Natural killer cell (primary cell): ENCODE measurements at places on chromosomes 11 and 22. TPM values are rescaled to one million over a fixed set of nuclear protein-coding genes. Genes with fewer than 3 reads are reported as not detected.
A peak's percentile ranks its signal among the peaks of the same experiment; 100 is the strongest.

- H3K4me1 ChIP-seq: no peaks in the 10 kb centered on the region
- no peaks in the 10 kb centered on the region for H3K27me3 ChIP-seq
- no peaks in the 10 kb centered on the region for H3K36me3 ChIP-seq
- no peak overlapping the region for H3K27ac ChIP-seq
- H3K4me3 ChIP-seq: no peak overlapping the region
- no peak for DNase-seq
These were observed 2.8 kb downstream of the SLC22A8 start for GRCh38 chr11:63012839-63013238.

GRCh38 chr11:122193457-122193856 is 77.4 kb upstream of the BLID start:
- no peak overlapping the region for H3K4me3 ChIP-seq
- H3K4me1 ChIP-seq: no peaks in the 10 kb centered on the region
- H3K36me3 ChIP-seq: no peaks in the 10 kb centered on the region

DNA sequence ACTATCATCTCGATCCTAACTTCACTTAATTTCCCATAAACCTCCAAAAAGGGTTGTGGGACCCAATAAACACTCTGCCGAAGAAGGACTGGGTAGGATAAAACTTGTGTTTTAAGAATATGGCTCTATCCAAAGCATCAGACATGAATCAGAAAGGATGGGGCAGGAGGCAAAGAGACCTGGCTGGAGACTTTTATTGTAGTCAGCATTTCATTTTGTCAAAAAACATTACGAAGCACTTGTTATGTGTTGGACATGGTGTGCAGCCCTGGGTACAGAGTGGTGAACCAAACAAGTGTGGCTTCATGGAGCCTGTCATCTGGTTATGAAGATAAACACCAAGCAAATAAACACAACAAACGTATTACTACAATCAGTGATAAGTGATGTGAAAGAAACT is 17.3 kb downstream of the IL10RA start:
- peaks cover 99% of the 10 kb centered on the region for H3K4me1 ChIP-seq
- H3K27ac ChIP-seq: peak overlapping the region; percentile 75
- DNase-seq: no peak
- H3K27me3 ChIP-seq: no peaks in the 10 kb centered on the region

GRCh38 chr11:69915501-69916250 is 96.5 kb upstream of the FGF3 start:
- no peak overlapping the region for H3K4me3 ChIP-seq
- H3K36me3 ChIP-seq: no peaks in the 10 kb centered on the region
- peaks cover 2% of the 10 kb centered on the region for H3K27me3 ChIP-seq
- H3K27ac ChIP-seq: no peak overlapping the region
- DNase-seq: no peak
- H3K4me1 ChIP-seq: no peaks in the 10 kb centered on the region

DNA sequence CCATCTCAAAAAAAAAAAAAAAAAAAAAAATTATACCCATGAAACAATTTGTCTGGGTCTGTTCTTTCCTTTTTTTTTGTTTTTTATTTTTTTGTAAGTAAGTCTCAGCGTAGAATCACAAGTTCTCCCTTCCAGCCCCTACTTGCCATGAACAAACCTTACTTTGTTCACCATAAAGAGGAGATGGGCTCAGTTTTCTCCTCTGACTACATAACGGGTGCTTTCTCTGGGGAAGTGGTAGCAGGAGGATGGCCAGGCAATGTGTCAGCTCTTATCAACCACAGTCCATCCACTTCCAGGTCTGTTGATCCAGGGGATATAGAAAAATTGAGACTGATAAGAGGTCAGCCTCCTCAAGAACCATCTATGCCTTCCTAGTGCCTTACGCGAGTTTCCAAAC is 11.0 kb downstream of the ASCC2 start:
- no peaks in the 10 kb centered on the region for H3K27me3 ChIP-seq
- H3K27ac ChIP-seq: no peak overlapping the region
- peaks cover 54% of the 10 kb centered on the region for H3K36me3 ChIP-seq

GRCh38 chr22:49753961-49754695 is 73.5 kb downstream of the BRD1 start:
- H3K4me1 ChIP-seq: no peaks in the 10 kb centered on the region
- H3K36me3 ChIP-seq: no peaks in the 10 kb centered on the region
- no peaks in the 10 kb centered on the region for H3K27me3 ChIP-seq
- H3K4me3 ChIP-seq: no peak overlapping the region
- no peak for DNase-seq
- no peak overlapping the region for H3K27ac ChIP-seq

- no peaks in the 10 kb centered on the region for H3K4me1 ChIP-seq
- H3K27ac ChIP-seq: no peak overlapping the region
- H3K4me3 ChIP-seq: no peak overlapping the region
- H3K27me3 ChIP-seq: no peaks in the 10 kb centered on the region
- H3K36me3 ChIP-seq: no peaks in the 10 kb centered on the region
These were observed 21.7 kb upstream of the SLN start for GRCh38 chr11:107733518-107733917.

DNA sequence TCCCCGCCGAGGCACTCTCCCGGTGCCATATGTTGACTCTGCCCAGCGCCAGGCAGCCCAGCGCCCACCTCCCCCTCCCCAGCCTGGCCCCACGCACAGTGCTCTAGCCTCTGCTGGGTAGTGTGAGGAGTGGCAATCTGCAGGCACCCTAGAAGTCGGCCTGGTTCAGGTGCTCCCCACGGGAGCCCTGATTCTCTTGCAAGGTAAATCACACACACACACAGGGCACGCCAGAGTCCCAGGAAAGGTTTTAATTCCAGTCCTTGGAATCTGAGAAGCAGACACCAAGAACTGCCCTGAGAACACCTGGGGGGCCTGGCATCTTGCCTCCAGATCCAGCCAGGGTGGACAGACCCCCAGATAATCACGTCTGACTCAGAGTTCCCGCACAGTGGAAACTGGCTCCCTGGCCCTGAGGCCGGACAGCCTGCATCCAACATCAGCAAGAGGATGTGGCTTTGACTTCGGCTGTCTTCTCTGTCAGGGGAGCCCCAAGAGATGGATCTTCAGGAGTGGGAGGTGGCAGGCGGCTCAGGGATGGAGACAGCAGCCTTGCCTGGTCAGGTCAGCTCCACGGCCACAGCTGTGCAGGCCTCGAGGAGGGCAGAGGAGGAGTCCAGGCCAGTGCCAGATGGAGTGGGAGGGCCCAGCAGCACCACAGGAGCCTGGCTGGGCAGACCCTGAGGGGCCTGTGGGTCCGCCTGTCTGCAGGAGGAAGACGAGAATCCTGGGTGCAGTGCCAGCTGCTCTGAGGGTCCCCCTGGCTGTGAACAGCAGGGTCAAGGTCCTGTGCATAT is 1.1 kb upstream of the RIN1 start:
- no peaks in the 10 kb centered on the region for H3K27me3 ChIP-seq
- DNase-seq: no peak
- no peak overlapping the region for H3K4me3 ChIP-seq
- H3K27ac ChIP-seq: peak overlapping the region; percentile 4
- H3K36me3 ChIP-seq: peaks cover 49% of the 10 kb centered on the region
- peaks cover 24% of the 10 kb centered on the region for H3K4me1 ChIP-seq

DNA sequence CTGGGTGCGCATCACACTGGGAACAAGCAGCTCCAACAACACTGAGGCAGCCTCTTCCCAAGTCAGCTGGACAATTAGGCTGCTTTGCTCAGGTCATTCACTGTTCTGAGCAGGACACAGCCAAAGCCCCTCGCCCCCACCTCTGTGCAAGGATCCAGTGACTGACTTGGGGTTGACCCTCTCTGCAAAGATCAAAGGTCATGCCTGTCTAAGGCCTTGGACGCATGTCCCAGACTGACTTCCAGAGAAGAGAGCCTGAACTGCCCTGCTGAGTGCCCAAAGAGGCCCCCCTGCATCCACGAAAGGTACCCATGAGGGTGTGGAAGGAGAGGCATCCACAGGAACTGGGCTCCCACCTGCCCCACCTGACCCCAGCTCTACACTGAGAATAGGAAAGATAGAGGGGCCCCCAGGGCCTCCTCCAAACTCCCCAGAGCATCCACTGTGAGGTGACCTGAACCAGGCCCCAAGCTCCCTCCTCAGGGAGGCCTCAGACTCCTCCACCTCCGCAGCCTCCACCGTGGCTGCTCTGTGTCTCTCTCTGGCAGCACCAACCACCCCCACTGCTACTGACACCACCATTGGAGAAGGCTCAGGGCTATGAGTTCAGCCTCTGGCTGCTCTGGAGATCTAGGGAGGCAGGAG is 53.5 kb downstream of the IGLL5 start:
- H3K4me3 ChIP-seq: no peak overlapping the region
- H3K4me1 ChIP-seq: peaks cover 31% of the 10 kb centered on the region
- H3K27me3 ChIP-seq: no peaks in the 10 kb centered on the region

- peaks cover 23% of the 10 kb centered on the region for H3K4me1 ChIP-seq
- no peaks in the 10 kb centered on the region for H3K36me3 ChIP-seq
- H3K27ac ChIP-seq: no peak overlapping the region
- peak; percentile 74 for DNase-seq
- H3K27me3 ChIP-seq: peaks cover 39% of the 10 kb centered on the region
These were observed 2.5 kb upstream of the CALCA start for GRCh38 chr11:14974515-14975251.

DNA sequence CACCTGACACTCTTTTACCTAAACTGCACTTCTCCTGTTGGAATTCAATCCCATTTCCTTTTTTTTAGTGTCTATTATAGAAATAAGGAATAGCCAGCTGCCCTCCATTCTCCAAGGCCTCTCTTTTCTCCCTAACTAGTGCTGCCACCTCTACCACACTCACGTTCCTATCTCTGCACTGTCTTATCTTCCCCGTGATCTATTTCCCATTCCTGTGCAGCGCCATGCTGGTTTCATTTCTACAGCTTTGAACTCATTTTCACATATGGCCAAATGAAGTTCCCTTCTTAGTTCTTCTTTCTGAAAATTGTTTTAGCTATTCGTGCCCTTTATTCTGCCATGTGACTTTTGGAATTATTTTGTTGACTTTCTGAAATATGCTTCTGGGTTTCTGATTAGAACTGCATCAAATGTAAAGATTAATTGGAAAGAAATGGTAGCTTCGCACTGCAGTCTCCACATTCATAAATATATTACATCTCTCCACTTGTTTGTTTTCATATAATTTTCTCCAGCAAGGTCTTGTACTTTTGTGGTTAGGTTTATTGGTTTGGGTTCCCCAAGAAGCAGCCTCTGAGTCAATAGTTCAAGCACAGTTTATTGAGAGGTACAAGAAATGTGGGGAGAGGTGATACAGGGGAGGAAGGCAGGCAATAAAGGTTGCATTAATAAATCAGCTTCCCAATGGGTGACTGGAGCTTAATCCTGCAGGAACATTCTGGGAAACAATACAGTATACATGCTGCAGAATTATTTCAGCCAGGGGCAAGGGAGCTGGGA is 43.7 kb upstream of the DRD2 start:
- DNase-seq: no peak
- H3K4me1 ChIP-seq: no peaks in the 10 kb centered on the region
- H3K4me3 ChIP-seq: no peak overlapping the region
- peaks cover 2% of the 10 kb centered on the region for H3K27me3 ChIP-seq
- no peaks in the 10 kb centered on the region for H3K36me3 ChIP-seq
- H3K27ac ChIP-seq: no peak overlapping the region

- H3K36me3 ChIP-seq: peaks cover 6% of the 10 kb centered on the region
- DNase-seq: no peak
- no peak overlapping the region for H3K27ac ChIP-seq
- H3K4me1 ChIP-seq: peaks cover 23% of the 10 kb centered on the region
These were observed 2.5 kb upstream of the MIF start for GRCh38 chr22:23891726-23892125.

DNA sequence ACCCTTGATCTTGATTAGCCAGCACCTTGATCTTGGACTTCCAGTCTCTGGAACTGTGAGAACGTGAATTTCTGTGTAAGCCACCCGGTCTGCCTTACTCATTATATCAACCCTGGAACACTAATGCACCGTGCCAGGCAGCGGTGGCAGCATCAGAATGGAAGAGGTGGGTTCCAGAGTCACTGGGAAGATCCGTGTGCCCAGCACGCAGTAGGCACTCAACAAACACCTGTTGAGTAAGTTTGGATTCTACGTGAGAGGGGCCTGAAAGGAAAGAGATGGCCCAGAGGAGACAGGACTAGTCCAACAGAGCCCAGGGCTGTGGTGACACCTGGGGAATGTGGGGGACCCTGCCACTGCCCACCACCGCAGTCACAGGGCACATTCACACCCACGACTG is 6.6 kb upstream of the UPK3A start:
- no peaks in the 10 kb centered on the region for H3K27me3 ChIP-seq
- no peaks in the 10 kb centered on the region for H3K4me1 ChIP-seq
- no peak overlapping the region for H3K27ac ChIP-seq

- no peaks in the 10 kb centered on the region for H3K27me3 ChIP-seq
- no peaks in the 10 kb centered on the region for H3K36me3 ChIP-seq
- no peak overlapping the region for H3K27ac ChIP-seq
- DNase-seq: no peak
These were observed 48.4 kb downstream of the CDKN1C start for GRCh38 chr11:2837096-2837601.

- H3K4me1 ChIP-seq: peaks cover 28% of the 10 kb centered on the region
- H3K27me3 ChIP-seq: peaks cover 13% of the 10 kb centered on the region
- DNase-seq: no peak
- no peak overlapping the region for H3K4me3 ChIP-seq
These were observed 84.8 kb downstream of the TP53I11 start for GRCh38 chr11:44865866-44866272.

DNA sequence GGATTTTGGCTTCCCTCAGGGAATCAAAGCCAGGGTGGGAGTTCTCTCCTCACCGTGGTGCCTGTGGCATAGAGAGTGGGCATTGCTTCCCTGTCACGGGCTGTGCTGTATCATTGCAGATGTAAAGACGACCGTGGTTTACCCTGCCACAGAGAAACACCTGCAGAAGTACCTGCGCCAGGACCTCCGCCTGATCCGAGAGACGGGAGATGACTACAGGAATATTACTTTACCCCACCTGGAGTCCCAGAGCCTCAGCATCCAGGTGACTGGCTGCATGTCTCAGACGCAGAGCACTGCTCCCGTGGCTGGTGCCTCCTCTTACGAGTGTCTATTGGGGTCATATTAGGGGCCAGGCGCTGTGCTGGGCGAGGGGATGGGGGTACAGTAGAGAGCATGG is 24.2 kb upstream of the ST3GAL4 start:
- DNase-seq: no peak
- H3K27ac ChIP-seq: peak overlapping the region; percentile 85

DNA sequence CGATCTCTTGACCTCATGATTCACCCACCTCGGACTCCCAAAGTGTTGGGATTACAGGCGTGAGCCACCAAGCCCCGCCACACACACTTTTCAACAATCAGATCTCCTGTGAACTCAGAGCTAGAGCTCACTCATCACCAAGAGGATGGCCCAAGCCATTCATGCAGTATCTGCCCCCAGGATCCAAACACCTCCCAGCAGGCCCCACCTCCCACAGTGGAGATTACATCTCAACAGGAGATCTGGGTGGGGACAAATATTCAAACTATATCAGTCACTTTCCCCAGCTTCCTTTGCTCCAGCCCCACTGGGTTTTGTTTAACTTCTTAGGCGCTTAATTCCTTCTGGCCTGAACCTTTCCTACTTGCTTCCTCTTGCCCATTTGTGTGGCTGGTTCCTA is 26.3 kb upstream of the SORL1 start:
- H3K4me1 ChIP-seq: peaks cover 12% of the 10 kb centered on the region
- H3K27ac ChIP-seq: no peak overlapping the region
- H3K27me3 ChIP-seq: no peaks in the 10 kb centered on the region
- no peaks in the 10 kb centered on the region for H3K36me3 ChIP-seq
- no peak overlapping the region for H3K4me3 ChIP-seq
- DNase-seq: no peak

OR2D3 gene
- not detected for total RNA-seq

SYT12 gene
- not detected for total RNA-seq

INPP5J gene
- total RNA-seq: not detected

PKDREJ gene
- total RNA-seq: 0.20 TPM

OTOG gene
- total RNA-seq: not detected
